Naive thymus-derived CD4-positive, alpha-beta T cell (primary cell): ENCODE measurements at places on chromosomes 6 and 20.

GRCh38 chr6:118419448-118420394, 128.4 kb upstream of the PLN start:
- no peak for DNase-seq

- no peak for DNase-seq
Measured at GRCh38 chr6:3208098-3208774, 19.2 kb downstream of the TUBB2B start.

DNA sequence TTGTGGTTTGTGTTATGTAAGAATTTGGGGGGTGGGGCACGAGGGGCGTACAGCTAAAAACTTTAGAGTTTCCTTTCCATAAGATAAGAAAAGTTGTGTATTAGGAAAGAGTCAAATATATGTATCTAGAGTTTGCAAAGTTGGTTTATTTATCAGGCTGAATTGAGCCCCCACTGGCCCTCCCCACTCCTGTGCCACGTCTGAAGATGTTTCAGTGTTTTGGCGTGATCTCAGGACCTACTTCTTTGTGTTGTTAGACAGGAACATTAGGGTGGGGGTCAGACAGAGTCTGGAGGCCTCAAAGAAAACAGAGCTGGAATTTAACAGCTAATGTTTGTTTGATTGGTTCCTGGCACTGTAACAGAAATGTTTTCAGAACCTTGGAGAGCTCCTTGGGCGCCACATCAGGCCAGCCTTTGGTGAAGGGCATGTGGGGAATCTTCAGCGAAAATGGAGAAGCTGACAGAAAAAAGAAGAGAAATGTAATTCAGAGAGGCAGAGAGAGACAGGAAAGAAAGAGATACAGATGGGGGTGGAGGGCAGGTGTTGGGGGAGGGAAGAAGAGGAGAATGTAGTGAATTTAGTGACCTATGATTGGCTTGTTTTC, 674 bp downstream of the NRSN1 start:
- no peak for DNase-seq

GRCh38 chr6:125037827-125038226, 75.6 kb downstream of the RNF217 start:
- DNase-seq = no peak
